ENCODE measurements at places on chromosomes 11 and 22.

DNA sequence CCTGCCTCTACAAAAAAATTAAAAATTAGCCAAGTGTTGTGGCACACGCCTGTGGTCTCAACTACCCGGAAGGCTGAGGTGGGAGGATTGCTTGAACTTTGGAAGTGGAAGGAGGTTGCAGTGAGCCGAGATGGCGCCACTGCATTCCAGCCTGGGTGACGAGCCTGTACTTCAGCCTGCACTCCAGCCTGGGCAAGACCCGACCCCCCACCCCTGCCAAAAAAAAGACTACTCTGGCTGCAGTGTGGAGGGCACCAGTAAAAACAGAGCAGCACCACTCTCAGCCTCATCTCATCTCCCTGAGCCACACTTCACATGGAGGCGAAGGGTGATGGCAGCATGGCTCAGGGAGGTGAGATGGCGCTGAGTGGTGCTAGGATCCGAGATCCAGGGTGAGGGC is 50.3 kb upstream of the THY1 start:
- no peak for DNase-seq

- no peak for DNase-seq
Observed at GRCh38 chr11:69362315-69362714, 68.4 kb downstream of the MYEOV start.

DNA sequence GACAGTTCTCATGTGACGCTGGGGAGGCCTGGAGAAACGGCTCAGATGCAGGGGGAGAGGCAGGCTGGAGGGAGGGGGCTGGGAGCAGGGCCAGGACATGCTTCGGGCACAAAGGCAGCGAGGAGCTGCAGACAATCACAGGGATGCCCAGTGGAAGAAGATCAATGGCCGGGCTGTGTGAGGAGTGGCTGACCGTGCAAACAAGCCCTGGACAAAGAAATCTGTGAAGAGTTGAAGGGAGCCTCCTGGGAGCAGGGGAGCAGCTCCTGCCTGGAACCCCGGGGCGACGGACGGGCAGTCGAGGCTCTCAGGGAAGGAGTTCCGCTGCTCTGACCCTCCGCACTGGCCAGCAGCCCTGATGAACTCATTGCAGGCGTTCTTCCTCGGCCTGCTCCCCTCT is 126.7 kb upstream of the B3GAT1 start:
- DNase-seq, result no peak

DNA sequence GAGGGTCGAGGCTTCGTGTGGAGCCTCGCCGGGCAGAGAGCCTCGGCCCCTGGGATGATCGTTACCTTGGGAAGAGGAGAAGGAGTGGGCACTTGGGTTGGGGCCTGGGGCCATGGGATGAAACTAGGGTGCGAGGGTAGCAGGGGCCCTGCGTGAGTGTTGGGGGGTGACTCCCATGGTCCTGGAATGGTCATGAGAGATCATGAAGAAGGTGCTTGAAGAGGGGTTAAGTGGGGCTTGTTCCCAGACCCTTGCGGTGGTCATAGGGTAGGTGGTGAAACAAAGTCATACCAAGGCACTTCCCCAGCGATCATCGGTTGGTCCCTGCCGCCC is 284 bp downstream of the CCS start:
- no peak for DNase-seq

GRCh38 chr11:85628771-85629341 is 463 bp downstream of the TMEM126B start:
- DNase-seq, result no peak

GRCh38 chr11:64314805-64315561 is 2.4 kb downstream of the TRMT112 start:
- DNase-seq, result no peak

GRCh38 chr11:71995726-71996291 is 2.9 kb upstream of the IL18BP start:
- DNase-seq, result no peak

DNA sequence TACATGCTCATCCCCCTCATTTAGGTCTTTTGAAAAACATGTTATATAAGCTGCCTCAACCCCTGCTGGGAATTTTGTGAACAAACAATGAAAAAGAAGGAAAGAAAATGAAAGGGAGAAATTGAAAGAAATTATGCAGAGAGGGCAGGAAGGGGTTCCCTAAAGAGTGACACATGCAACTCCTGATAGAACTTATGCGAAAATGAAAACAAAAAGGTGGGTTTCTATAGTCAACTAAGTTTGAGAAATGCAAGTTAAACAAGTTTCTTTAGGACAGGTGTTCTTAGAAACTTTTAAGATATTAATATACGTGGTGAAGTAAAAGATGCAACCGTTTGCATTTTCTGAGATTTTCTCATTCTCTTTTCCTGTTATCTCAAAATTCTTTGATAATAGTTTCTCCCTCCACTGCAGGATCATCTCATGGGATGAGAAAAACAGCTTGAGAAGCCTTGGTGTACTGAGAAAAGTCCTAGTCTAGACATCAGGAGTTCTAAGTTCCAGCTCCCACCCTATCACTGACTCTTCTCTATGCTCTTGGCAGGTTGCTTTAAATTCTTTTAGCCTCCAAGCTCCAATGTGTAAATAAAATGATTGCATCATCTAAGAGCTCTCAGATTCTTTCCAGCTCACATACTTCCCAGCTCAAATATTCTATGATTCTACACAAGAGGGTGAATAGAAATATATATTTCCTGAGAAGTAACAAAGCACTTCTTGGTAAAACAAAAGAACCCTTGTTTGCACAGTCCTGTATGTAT is 109.2 kb downstream of the FAM76B start:
- DNase-seq, result no peak

GRCh38 chr11:75849894-75850293 is 34.9 kb downstream of the UVRAG start:
- DNase-seq, result no peak

GRCh38 chr22:43152357-43153071 is 1.2 kb downstream of the TSPO start:
- peak; percentile 9 for DNase-seq

- no peak for DNase-seq
Observed at GRCh38 chr11:104161751-104162450, 2.0 kb downstream of the PDGFD start.

- no peak for DNase-seq
Observed at GRCh38 chr11:11968511-11969280, 39.7 kb downstream of the DKK3 start.

- DNase-seq, result no peak
Observed at GRCh38 chr11:79174045-79175008, 266.5 kb downstream of the TENM4 start.

DNA sequence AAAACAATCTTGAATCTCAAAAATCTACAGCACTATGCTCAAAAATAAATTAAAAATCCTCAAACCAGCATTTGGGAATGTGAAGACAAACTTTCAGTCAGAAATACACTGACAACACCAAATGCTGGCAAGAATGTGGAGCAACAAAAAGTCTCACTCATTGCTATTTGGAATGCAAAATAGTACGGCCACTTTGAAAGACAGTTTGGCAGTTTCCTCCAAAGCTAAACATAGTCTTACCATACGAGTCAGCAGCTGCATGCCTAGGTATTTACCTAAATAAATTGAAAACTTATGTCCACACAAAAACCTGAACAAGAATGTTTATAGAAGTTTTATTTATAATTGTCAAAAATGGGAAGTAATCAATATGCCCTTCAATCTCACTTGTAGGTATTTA is 904.2 kb upstream of the LRRC4C start:
- DNase-seq, result no peak

DNA sequence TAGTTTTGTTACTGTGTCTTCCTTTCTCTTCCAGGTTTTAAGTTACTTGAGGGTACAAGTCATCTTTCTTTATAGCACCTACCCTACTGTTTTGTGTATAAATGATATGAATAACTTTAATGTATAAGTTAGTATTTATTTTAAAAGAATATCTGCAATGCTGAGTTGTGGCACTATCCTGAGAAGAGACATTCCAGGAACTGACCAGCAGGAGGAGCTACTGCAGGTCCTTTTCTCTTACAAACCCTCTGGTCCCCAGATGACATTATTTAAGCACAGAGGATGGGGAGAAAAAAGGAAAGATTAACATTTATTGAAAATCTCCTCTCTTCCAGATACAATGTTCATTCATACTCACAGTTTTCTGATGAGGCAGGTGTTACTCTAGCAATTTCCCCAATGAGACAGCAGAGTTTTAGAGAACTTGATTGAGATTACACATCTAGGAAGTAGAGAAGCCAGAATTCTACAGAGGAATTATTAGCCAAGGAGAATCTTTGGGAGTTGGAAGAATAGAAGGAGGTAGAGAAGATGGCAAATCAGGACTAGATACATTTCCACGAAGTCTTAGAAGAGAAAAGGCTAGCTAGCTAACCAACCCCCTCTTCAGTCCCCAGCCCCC is 541.2 kb upstream of the API5 start:
- no peak for DNase-seq

GRCh38 chr11:26201411-26201810 is 130.5 kb upstream of the ANO3 start:
- DNase-seq, result no peak

DNA sequence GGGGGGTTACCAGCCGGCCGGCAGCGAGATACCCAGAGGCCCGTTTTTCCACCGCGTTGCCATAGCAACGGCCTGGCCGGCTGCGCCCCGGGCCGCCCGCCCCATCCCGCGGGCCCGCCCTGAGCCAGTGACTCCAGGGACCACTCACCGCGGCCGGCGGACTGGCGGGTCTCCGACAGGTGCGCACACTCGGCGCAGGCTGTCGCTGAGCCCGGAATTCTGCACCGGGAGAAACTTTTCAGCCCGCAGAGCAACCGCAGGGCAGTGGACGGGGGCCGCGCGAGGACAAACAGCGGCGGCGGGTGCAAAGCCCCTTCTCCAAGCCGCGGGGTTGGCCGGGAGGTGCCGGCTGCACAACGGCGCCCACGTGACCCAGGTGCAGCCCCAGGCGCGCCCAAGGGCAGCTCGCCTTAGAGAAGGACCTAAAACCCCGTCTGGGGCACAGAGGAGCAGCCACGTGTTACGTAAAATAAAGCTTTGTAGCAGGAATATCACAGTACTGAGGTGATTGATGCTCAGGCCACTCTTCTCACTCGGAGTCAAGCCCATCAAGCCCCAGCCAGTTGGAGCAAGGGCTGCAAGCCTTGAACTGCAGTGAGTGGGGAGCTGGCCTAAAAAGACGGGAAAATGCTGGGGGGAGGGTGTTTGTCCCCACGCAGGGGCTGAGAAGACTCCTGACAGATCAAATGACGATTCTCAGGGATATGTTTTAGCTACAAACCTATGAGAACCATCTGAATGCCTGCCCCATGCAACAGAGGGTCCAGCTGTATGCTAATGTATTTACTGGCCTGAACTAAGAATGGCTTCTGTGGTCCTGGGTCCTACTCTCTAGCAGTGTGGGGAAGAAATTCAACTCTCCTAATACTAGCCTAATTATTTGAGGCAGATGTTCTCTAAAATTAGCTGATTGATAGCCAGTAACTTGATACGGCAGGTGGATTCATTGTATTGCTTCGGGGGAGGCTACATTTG is at the start of gene STK33:
TSS of gene STK33 (minus strand) at position 294 of the 975 bp plus-strand sequence. CDS start 119,323 bp downstream, outside the sequence.
- no peak for DNase-seq
